Anterior cingulate cortex (tissue), 58 donors: ENCODE measurements at places on chromosomes 13 and 19.

DNA sequence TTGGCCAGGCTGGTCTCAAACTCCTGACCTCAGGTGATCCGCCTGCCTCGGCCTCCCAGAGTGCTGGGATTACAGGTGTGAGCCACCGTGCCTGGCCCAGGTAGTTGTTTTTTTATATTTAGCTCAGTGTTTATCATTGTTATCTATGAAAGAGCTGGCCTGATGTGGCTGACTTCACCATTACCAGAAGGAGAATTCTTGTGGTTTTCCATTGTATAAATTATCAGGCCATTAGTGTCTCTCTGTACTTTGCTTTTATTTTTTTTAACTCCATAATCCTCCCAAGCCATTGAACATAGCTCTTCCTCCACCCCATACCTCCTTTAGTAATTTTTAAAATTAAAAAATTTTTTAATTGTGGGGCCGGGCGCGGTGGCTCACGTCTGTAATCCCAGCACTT is 24.2 kb downstream of the CERS4 start:
- DNase-seq = no peak

DNA sequence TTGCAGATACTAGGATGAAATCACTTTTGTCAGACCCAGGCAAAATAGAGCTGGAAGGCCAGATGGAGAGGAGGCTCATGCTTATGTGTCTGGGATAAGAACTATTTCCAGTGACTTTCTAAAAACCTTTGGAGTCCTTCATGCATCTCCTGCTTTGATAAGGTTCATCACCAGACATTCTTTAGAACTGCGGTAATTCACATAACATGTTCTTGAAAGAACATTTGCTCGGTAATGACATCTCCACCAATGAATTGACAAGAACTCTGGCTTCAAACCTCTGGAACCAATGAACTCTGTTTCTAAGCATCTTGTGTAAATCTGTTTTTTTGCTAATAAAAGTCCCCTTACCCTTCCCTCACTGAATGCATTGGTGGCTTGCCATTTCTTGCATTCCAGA is 112.0 kb upstream of the KL start:
- no peak for DNase-seq

GRCh38 chr19:47470447-47471195 is 1.1 kb downstream of the SLC8A2 start:
- no peak for DNase-seq

- no peak for DNase-seq
Observed at GRCh38 chr13:113941571-113942191, 32.2 kb downstream of the C13orf46 start.

DNA sequence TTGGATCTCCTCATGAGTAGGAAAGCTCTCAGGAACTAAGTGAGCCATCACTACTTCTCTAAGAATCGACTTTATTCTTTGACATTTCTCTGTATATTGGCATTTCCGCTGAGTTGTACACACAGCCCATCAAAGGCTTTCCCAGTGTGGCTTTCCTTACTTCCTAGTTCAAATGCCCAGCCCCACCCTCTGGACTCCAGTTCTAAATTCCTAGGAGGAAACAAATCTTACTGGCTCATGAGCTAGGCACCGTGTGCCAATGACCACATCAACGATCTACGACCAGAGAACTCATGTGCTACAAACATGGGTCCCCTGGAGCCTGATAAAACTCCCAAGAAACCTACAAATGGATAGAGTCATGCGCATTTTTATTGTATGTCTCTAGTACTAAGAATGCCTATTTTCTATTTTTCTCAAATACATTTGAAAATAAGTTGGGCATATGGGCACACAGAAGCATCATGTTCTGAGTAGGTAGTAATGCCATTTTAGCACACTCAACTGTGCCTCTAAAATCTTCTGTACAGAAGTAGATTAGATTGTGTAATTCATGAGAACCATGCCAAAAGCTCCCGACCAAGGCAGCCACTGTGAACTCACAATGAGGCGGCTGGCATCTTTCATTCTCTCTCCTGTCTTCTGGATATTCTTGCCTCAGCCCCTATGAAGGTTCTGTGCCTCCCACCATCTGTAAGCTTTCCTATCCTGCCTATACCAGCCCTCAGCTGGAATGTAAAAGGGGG is 10.5 kb upstream of the RAP2A start:
- peak; percentile 25 for DNase-seq

GRCh38 chr13:109145631-109146030 is 516.2 kb downstream of the MYO16 start:
- no peak for DNase-seq

- peak; percentile 92 for DNase-seq
Observed at GRCh38 chr19:15836330-15837220, 21.1 kb upstream of the OR10H1 start.

DNA sequence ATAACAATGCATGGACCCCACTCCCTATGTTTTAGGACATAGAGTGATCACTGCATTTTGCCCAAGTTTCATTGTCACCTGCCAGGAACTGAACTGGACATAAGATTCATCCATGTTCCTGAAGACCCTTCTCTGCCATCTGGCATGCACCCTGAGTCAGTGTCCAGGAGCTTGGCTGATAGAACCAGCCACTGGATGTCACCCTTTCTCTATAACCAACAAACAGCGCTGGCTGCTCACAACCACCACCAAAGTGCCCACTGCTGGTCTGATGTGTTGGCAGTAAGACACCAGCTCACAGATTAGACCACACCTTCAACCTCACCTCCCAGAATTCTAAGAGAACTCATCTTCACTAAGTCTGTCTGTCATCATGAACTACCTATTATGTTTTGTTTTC is 333.4 kb downstream of the ITGBL1 start:
- peak; percentile 4 for DNase-seq

- DNase-seq = no peak
Observed at GRCh38 chr19:57105976-57106721, 13.6 kb upstream of the USP29 start.

DNA sequence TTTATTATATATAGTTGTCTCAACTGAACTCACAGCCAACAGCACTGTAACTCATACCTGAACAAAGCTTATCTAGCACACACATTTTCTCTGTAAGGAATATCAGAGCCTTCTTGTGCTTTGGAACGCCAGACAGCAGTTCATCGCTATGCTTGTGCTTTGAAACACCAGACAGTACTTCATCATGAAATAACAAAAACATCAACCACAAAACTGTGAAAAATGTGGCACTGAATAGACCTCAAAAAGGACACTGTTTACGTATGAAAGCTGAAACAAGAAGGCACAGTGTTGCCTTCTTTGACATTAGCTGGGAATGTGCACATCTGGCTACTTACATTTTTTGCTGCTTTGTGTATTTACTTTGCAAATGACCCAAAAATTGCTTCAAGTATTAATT is 160.2 kb downstream of the PDS5B start:
- DNase-seq = no peak

GRCh38 chr13:48890391-48890790 is 85.3 kb upstream of the FNDC3A start:
- DNase-seq = no peak

DNA sequence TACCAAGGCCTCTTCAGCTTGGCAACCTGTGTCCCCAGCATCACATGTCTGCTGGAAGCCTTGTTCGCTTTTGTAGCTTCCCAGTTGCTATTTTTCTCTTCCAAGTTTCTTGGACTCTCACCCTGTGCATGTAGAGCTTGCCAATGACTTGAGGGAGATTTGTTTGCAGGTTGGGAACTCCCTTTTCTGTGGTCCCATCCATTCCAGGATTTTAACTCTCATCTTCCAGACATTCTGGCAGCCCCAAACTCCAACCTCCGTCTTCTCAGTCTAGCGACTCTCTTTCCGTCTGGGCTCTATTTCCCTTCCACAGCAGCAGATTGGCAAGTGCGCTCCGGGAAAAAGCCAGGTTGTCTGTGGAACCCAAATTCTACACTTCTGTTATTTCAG is 9.0 kb downstream of the PLAUR start:
- DNase-seq = no peak

GRCh38 chr19:39270036-39270871 is 2.1 kb downstream of the IFNL2 start:
- no peak for DNase-seq

GRCh38 chr13:58908019-58908679 is 1255.6 kb downstream of the DIAPH3 start:
- no peak for DNase-seq

GRCh38 chr13:111954661-111955411 is 112.1 kb upstream of the SOX1 start:
- DNase-seq = no peak

GRCh38 chr19:41861116-41861768 is 1.2 kb downstream of the RPS19 start:
- DNase-seq = no peak

GRCh38 chr13:52707375-52707774 is 32.2 kb downstream of the CNMD start:
- no peak for DNase-seq

GRCh38 chr13:38421590-38422560 is 72.2 kb downstream of the UFM1 start:
- no peak for DNase-seq

DNA sequence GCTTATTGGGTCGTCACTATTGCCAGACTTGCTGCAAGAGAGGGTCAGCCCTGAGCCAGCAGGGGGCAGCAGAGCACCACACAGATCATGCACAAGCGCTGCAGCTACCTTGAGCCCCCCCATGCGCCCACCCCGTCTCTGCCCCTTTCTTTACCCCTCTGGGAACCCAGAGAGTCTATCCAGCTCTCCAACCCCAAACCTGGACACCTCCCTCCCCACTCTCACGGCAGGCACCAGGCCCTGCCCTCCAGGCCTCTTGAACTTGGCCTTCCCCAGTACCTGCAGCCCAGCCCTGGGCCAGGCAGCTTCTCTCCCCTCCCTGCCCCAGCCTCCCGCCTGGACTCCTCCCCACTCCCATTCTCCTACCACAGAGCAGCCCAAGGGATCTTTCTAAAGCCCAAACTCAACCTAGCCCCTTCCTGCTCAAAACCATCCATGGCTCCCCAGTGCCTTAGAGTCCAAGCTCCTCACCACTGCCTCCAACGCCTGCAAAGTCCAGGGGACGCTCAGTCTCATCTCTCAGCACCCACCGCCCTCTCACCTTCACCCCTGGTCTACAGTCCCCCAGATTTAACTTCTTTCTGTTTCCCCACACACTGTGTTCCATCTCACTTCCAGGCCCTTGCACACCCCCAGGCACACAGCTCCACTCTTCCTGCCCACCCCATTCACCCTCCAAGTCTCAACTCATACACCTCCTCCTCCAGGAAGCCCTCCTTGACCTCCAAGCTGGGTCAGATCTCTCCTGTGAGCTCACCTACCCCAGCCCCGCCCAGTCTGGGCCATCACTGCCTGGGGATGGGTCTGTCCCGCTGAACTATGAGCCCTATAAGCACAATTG is 9.4 kb upstream of the CEACAM16 start:
- peak; percentile 10 for DNase-seq

- DNase-seq = peak; percentile 83
Observed at GRCh38 chr19:50333737-50334617, 4.8 kb upstream of the KCNC3 start.

DNA sequence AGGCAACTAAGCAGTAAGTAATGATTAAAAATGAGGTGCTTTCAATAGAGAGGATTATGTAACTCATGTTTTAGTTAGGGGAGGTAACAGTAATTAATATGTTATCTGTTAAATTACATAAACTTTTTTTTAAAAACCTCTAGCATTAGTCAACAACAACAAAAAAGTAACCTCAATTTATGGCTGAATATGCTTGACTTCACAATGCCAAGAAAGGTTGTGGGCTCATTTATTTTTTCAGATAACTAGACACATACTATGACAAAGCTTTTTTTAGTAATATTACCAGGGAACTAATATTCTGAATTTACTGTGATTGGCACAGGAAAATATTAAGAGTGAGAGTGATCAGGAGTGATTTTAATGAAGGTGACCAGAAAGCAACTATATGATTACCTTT is 54.9 kb downstream of the KCNRG start:
- no peak for DNase-seq

- DNase-seq = no peak
Observed at GRCh38 chr13:99301913-99302636, 5.1 kb downstream of the GPR183 start.

DNA sequence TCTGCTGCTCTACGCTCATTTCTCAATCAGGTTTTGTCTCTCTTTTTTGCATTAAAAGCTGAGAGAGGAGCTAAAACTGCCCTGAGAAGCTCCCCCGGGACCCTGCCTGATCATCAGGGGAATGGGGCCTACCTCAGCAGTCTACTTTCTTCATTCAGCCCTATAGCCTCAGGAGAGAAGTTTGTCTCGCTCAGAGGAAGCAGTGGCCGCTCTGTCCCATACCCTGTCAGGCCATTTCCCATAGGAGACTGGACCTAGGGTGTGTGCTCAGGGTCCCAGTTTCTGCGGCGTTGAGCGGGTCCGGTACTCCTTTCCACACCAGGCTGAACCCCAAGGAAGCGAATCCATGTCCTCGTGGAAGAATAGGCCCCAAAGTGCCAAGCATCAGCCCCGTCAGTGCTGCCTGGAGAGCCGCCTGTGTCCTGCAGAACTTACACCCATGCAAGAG is 21.7 kb downstream of the UBE2L5 start:
- no peak for DNase-seq

DNA sequence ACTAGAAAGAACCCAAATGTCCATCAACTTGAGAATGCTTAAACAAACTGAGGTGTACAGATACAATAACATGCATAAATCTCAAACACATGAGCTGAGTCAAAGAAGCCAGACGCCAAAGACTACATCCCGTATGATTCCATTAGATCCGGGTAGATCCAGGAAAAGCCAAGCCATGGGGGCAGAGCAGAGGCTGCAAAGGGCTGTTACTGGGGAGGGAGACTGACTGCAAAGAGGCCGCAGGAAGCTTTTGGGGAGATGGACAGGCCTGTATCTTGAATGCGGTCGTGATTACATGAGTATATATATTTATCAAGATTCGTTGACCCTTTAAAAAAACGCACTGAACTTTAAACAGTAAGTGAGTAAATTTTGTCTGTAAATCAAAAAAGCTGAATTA is 28.7 kb downstream of the GGACT start:
- DNase-seq = no peak

DNA sequence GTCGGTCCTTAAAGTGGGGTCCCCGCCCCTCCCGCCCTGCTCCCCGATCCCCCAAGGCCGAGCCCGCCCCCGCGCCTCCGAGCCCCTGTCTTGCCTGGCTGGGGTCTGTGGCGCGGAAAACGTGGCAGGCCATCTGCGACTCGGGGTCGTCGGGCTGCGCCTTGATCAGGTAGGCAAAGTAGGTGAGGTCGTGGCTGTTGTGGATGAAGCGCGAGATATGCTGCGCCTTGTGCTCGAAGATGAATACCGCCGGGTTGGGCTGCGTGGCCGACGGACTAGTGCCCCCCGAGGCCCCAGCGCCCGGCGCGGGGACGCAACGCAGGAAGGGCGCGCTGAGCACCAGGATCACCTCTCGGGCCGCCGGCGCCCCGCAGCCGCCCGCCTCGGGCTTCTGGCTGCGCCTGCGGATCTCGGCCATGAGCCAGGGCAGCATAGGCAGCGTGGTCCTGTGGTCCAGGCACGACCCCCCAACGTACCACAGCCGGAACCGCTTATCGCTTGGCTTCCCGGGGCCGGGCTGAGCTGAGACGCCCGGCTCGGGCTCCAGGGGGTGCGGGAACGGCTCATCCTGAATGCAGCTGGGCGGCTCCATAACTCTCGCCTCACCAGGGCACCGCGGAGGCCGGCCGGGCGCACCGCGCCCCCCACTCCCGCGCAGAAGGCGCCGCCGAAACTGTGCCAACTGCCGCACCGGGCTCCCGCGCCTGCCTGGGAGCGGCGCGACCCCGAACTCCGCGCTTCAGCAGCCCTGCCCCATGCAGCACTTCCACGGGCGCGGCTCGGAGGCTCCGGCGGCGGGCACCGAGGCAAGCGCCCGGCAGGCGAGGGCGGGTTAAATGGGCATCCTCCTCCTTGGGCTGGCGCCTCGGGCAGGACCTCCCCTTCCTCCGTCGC is 546 bp downstream of the TBC1D4 start:
- no peak for DNase-seq

- DNase-seq = no peak
Observed at GRCh38 chr19:42515241-42515832, 12.9 kb downstream of the CEACAM1 start.

- no peak for DNase-seq
Observed at GRCh38 chr13:44932171-44932849, 57.0 kb downstream of the NUFIP1 start.
